Kidney (tissue), 22 donors: ENCODE measurements at places on chromosomes 2 and 18. TPM values are rescaled to one million over a fixed set of nuclear protein-coding genes. Genes with fewer than 3 reads are reported as not detected.

- DNase-seq, result peak; percentile 86
Measured at GRCh38 chr2:172427990-172428831, 825 bp downstream of the ITGA6 start.

- DNase-seq, result no peak
Measured at GRCh38 chr2:51247252-51247805, 215.4 kb upstream of the NRXN1 start.

DNAH7 gene
- 3.8 TPM for polyA plus RNA-seq

SNORC gene
- 3.3 TPM for polyA plus RNA-seq
